B cell (primary cell): ENCODE measurements at places on chromosomes 11 and 22. TPM values are rescaled to one million over a fixed set of nuclear protein-coding genes. Genes with fewer than 3 reads are reported as not detected.
A peak's percentile ranks its signal among the peaks of the same experiment; 100 is the strongest.

GRCh38 chr11:26958702-26959049, 35.2 kb upstream of the FIBIN start:
- no peak for DNase-seq
- H3K27ac ChIP-seq, result no peak overlapping the region
- H3K27me3 ChIP-seq, result no peaks in the 10 kb centered on the region
- no peak overlapping the region for H3K4me3 ChIP-seq

DNA sequence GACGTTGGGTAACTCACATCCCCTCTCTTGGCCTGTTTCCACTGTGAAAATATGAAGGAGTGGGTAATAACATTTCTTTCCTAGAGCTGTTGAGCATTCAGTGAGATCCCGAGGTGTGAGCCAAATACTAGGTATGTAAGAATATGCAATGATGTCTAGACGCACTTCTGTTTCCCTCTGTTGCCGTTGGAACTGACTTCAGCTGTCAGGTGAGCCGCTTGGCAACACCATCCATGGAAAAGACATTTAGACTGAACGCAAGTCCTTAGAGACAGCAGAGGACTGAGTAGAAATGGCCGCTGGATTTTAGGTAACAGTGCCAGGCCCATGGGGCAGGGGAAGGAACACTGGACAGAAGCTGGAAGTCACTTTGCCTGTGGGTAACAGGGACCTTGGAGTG, 29.5 kb upstream of the SHANK2 start:
- no peak overlapping the region for H3K27ac ChIP-seq
- no peaks in the 10 kb centered on the region for H3K36me3 ChIP-seq
- H3K4me3 ChIP-seq, result no peak overlapping the region
- H3K4me1 ChIP-seq, result no peaks in the 10 kb centered on the region

DNA sequence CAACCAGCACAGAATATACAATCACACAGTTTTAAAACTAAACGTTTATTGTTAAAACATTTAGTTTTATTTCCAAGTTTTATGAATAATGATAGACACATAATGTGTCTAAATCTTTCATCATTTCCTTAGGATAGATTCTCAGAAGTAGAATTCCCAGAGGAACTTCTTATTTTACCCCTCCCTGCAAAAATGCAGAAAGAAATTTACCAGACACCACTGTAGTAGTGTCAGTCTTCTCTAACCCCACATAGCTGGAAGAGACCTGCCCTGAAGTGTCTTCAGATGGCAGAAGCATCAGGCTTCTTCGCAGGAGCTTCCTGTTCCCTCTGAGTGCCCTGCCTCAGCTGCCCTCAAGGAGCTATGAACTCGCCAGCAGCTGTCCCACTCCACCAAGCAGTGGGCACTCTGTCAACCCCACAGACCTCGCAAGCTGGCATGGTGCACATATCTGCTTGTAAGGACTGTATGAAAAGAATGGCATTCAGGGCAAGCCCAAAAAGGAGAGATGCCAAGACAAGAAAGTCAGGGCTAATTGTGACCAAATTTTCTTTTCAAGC, 28.5 kb upstream of the PAK1 start:
- no peaks in the 10 kb centered on the region for H3K36me3 ChIP-seq
- no peaks in the 10 kb centered on the region for H3K27me3 ChIP-seq
- H3K27ac ChIP-seq, result no peak overlapping the region
- peaks cover 11% of the 10 kb centered on the region for H3K4me1 ChIP-seq

DNA sequence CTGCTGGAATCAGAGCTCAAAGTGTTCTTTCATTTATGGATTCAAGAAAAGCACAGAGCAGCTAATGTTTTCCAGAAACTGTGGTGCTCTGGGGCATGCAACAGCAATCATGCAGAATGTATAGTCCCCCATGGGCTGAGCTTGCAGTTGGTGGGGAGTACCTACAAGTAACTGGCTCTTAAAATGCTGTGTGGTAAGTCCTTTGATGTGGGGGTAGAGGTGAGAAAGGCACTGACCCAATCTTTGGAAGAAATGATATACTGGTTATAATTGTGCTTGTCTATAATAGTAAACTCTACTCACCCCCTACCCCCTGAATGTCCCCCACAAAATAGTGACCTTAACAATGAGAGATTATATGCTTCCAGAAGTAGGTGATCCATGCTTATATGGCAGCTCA, 29.1 kb upstream of the CD44 start:
- no peak for DNase-seq
- no peak overlapping the region for H3K4me3 ChIP-seq
- H3K4me1 ChIP-seq, result peaks cover 75% of the 10 kb centered on the region
- no peak overlapping the region for H3K27ac ChIP-seq

DNA sequence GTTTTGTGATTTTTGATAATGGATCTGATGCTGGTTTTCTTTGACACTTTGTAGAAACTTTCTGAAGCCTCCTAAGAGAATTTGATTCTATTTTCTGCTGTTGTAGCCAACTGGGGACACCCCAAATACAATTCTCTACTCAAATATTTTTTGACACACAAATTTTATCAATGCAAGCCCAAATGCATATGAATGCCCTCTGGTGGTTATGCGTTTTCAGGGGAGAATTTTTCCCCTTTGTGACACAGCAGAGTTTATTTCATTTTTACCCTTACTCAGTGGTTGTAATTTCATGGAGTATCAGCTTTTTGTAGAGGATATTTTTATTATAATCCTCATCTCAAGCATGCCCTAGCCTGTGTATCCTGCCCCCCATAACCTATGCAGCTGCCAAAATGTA, 44.7 kb upstream of the MTMR2 start:
- no peaks in the 10 kb centered on the region for H3K36me3 ChIP-seq
- no peaks in the 10 kb centered on the region for H3K27me3 ChIP-seq
- no peak for DNase-seq
- no peak overlapping the region for H3K4me3 ChIP-seq
- H3K27ac ChIP-seq, result no peak overlapping the region
- H3K4me1 ChIP-seq, result no peaks in the 10 kb centered on the region

DNA sequence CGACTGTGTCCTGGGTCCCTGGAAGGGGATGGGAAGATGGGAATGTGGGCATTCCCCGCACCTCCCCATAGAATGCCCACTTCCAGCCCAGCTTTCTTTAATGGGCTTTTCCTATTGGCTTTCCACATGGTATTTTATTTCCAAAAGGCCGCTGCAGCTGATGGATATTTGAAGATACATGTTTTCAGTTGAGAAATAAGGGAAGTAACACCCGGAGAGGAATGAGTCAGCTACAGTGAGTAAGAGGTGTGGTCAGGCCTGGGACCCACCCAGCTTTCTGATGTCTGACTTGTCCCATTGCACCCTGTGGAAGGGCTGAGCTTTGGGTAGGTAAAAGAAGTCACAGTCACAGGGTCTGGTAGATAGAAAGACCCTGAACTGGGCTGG, 476.9 kb downstream of the MIAT start:
- H3K36me3 ChIP-seq, result no peaks in the 10 kb centered on the region
- H3K27ac ChIP-seq, result no peak overlapping the region
- no peak overlapping the region for H3K4me3 ChIP-seq
- DNase-seq, result no peak
- no peaks in the 10 kb centered on the region for H3K4me1 ChIP-seq
- no peaks in the 10 kb centered on the region for H3K27me3 ChIP-seq

GRCh38 chr11:34825670-34826383, 90.4 kb downstream of the APIP start:
- H3K4me3 ChIP-seq, result no peak overlapping the region
- no peaks in the 10 kb centered on the region for H3K4me1 ChIP-seq
- no peak for DNase-seq
- H3K27me3 ChIP-seq, result no peaks in the 10 kb centered on the region

- peaks cover 66% of the 10 kb centered on the region for H3K4me1 ChIP-seq
- H3K36me3 ChIP-seq, result no peaks in the 10 kb centered on the region
- H3K4me3 ChIP-seq, result no peak overlapping the region
These were observed 10.4 kb upstream of the SLC39A13 start for GRCh38 chr11:47398011-47398410.

DNA sequence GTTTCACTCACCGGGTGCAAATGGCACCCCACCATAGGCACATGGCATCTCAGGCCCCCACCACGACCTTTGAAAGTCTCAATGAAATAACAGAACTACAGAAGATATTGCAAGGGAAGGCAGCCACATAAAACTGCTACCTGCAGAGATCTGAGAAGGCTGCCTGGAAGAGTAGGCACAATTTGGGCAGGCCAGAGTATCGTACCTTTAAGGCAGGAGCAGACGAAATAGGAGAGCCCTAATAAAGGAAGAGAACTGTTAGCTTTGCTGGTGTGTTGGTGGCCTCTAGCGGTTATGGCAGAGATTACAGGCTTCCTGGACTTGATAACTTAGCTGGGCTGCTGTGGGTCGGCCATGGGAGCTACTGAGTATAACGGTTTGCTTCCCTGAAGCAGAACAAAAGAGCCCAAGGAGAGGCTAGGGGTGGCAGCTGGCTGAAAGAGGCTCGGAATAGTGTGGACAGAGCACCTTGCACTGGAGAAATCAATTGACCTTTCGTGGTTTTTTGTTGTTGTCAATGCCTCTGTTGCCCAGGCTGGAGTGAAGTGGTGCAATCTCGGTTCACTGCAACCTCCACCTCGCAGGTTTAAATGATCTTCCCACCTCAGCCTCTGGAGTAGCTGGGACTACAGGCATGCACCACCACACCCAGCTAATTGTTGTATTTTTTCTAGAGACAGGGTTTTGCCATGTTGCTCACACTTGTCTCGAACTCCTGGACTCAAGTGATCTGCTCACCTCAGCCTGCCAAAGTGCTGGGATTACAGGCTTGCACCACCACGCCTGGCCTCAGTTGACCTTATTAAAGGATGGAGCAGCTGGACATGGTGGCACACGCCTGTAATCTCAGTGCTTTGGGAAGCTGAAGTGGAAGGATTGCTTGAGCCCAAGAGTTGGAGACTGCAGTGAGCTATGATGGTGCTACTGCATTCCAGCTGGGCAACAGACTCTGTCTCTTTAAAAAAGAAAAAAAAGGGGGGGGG, 4.8 kb downstream of the SDF2L1 start:
- no peak overlapping the region for H3K27ac ChIP-seq
- no peak overlapping the region for H3K4me3 ChIP-seq
- H3K4me1 ChIP-seq, result peaks cover 33% of the 10 kb centered on the region
- DNase-seq, result peak; percentile 88

DNA sequence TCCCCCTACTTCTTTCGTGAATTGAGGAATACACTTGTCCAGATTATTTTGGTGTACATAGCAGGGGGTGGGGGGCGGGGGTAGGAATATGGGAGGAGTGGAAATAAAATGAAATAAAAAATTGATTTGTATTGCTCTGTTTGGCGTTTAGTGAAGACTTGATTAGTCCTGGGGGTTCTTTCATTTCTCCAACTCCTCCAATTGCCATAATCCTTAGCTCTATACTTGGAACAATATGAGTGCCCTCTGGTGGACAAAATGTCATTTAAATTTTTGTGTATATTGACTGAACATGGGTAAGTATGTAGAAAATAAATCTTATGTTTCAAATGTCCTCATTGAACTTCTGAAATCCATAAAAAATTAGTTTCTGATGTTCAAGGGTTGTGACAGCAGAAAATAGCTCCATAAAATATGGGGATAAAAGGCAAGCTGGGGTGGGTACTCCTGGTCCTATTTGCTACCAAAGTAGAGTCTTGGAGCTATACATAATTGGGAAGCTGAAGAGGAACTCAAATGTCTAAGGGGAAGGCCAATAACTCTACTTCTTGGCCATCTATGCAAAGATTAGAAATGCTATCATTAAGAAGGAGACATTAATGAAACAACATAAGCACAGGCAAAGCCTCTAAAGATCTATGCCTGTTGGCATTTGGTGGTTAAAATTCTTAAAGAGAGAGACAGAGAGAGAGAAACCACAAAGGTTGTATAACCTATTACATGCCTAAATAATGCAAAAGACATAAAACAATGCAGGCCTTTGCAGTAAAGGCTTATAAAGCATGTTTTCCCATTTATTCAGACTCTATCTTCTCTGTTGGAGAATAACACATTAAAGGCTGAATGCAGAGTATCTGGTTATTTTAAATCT, 421.6 kb downstream of the METTL15 start:
- no peaks in the 10 kb centered on the region for H3K27me3 ChIP-seq
- DNase-seq, result peak; percentile 12
- no peak overlapping the region for H3K4me3 ChIP-seq

Gene MMP8
- total RNA-seq, result not detected in 2 replicates

GRCh38 chr11:31636983-31637382, 127.4 kb downstream of the ELP4 start:
- H3K27me3 ChIP-seq, result no peaks in the 10 kb centered on the region
- no peak overlapping the region for H3K27ac ChIP-seq
- H3K4me3 ChIP-seq, result no peak overlapping the region

DNA sequence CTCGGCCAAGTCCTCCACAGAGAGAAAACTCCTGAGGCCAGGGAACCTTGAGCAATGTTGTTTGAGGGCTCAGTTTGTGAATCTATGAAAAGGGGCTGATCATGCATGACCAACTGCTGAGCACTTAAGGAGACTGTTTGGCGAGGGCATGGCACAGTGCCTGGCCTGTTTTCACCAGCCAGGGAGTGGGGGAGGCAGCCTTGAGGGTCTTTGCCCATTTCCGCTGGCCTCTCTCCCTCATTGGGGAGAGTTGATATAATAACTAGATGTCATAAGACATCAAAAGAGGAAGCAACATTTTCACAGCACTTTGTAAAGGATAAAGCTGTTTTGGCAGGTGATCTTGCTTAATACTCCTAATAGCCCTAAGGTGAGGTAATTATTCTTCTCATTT, 110.6 kb downstream of the TP53I11 start:
- no peak overlapping the region for H3K27ac ChIP-seq
- no peaks in the 10 kb centered on the region for H3K4me1 ChIP-seq
- H3K4me3 ChIP-seq, result no peak overlapping the region
- no peak for DNase-seq
- H3K27me3 ChIP-seq, result no peaks in the 10 kb centered on the region

- H3K36me3 ChIP-seq, result no peaks in the 10 kb centered on the region
- no peak overlapping the region for H3K4me3 ChIP-seq
- no peaks in the 10 kb centered on the region for H3K4me1 ChIP-seq
- H3K27ac ChIP-seq, result no peak overlapping the region
- no peaks in the 10 kb centered on the region for H3K27me3 ChIP-seq
These were observed 252.4 kb downstream of the GRM5 start for GRCh38 chr11:88813233-88813915.

Gene OR5L2
- total RNA-seq, result not detected in 2 replicates

Gene SLC35C1
- total RNA-seq, result 12.5 and 13.8 TPM in 2 replicates

Gene TSPAN4
- total RNA-seq, result 2.2 and 2.9 TPM in 2 replicates
